Brain (organoid and tissue), 16 donors: ENCODE measurements at places on chromosomes 2 and 18. TPM values are rescaled to one million over a fixed set of nuclear protein-coding genes. Genes with fewer than 3 reads are reported as not detected.

The TMEM163 gene
- 21.4 TPM for polyA plus RNA-seq

The FAM237A gene
- not detected for polyA plus RNA-seq

The ATOH8 gene
- 15.8 TPM for polyA plus RNA-seq

The KANSL3 gene
- 35.2 TPM for polyA plus RNA-seq

The INSIG2 gene
- 4.4 TPM for polyA plus RNA-seq

The EFR3B gene
- polyA plus RNA-seq: 23.8 TPM
